ENCODE measurements at places on chromosomes 16 and 17.
A peak's percentile ranks its signal among the peaks of the same experiment; 100 is the strongest.

- DNase-seq, result no peak
Observed at GRCh38 chr17:73533127-73533526, 111.1 kb downstream of the SDK2 start.

DNA sequence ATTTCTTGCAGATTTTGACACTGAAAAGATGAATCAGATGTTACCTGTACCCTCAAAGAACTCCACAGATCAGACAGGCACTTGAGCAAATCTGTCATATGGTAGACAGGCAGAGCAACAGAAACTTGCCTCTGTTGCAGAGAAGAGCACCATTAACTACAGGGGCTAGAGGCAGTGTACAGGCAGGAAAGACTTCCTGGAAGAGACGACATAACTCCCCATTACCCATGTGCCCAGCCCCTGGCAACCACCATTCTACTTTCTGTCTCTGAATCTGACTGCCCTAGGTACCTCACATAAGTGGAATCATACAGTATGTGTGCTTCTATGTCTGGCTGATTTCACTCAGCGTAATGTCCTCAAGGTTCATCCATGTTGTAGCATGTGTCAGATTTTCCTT, 15.5 kb downstream of the GFOD2 start:
- no peak for DNase-seq

DNA sequence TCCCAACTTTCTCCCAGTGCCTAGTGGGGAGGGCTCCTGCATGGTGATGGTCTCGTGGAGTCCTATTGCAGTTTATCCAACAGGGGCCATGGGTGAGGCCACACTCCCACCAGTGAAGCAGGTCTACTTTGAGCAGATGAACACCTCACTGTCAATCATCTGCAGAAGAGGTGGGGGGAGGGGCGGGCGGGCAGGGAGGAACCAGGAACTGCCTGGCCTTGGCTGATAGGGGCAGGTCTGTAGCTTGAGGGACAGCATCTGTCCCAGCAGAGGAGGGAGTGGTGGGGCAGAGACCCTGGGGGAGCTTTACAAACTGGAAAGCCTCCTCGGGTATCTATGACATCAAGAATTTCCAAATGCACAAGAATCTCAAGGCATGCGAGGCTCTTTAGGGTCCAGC, 58.7 kb upstream of the ZNF423 start:
- peak; percentile 37 for DNase-seq

DNA sequence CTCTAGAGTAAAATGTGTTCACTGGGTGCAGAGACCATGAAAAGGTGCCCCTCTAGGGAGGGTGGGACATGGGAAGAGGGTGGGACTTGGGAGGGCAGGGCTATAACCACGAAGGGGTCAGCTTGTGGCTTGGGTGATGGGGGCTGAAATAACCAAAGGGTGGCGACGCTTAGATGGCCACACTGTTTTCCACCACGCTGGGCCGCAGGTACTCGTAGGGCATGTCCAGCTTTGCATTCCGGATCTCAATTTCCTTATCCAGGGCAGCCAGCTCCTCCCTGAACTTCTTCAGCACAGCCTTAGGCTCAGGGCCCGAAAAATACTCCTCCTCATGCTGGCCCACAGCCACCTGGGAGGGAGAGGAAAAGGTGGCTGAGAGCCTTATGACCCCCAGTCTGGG, 10.0 kb downstream of the ALOX15 start:
- no peak for DNase-seq

DNA sequence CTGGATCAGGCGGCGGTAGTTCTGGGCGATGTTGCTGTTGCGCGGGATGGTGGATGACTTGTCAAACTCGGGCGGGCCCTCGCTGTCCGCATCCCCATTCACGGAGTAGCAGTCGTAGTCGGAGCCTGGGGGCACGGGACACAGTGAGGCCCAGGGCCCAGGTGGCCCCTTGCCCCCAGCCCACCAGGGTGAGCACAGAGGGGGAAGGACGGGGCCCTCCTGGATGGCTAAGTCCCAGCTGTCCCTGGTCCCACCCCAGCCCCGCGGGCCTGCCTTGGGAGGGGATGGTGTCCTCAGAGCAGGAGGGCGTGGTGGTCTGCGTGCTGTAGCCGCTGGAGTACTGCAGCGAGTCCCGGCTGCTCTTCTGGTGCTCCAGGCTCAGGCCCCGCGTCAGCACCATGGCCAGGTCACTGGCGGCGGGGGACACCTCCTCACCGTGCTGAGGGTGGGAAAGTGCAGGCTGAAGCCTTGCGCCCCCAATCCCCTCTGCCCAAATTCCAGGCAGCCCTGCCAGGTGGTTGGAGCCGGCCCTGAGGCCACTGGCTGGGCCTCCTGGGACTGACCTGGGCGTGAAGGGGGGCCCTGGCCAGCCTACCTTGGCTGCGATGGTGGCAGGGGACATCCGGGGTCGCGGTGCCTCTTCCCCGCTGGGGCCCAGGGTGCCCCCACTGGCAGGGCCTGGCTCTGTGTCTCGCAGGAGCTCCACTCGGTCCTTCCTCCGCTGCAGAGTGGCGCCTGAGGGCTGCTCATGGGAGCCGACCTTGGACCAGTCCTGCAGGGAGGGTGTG, 18.2 kb downstream of the IL34 start:
- no peak for DNase-seq

DNA sequence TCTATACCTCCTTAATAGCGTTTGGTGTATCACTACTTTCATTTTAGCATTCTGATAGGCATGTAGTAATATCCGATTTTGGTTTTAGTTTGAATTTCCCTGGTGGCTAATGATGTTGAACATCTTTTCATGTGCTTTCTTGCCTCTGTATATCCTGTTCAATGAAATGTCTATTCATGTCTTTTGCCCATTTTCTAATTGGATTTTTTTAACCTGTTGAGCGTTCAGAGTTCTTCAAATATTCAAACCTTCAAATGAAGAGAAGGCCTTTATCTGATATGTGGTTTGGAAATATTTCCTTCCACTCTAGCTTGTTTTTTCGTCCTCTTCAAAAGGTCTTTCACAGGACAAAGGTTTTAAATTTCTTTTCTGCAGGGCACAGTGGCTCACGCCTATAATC, 2.4 kb upstream of the NME1 start:
- no peak for DNase-seq

DNA sequence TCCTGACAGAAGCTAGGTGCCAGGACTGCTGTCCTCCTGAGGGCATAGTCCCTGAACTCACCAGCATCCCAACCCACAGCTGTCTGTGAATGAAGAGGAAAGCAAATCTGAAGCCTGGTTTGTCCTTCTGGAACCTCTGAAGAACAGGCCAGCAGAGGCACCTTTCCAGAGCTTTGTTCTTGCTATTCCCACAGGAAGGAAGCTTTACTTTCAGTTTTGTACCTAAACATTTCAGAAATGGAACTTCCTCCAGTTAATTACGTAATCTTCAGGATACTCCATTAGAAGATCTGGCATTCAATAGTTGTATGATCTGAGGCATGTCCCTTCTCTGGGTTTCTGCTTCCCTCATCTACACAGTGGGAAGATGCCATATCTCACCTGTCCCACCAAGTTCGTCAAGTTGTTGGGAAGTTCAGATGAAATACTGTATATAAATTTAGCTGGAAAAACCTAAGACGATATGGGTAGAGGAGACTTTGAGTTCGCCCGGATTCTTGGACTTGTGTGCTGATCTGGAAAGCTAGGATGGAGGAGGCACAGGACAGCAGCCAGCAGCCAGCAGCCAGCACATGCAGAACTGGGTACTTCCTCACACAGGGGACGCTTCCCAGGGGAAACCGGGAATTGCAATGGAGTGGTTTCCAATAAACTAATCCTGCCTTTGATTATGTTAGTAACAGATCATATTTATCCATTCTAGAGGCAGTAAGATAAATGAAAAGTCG, 22.4 kb downstream of the NXPH3 start:
- DNase-seq, result no peak

Data from hematopoietic multipotent progenitor cell treated with erythropoietin and hydrocortisone succinate and interleukin-3 and kit ligand, for 6 days (in vitro differentiated cells).